Right ventricle myocardium superior (tissue), 1 donor: ENCODE measurements at places on chromosomes 4 and X. TPM values are rescaled to one million over a fixed set of nuclear protein-coding genes. Genes with fewer than 3 reads are reported as not detected.

The SLC26A1 gene
- 0.19 TPM for total RNA-seq

GRCh38 chr4:10087152-10087791, 29.3 kb downstream of the WDR1 start:
- peak; percentile 31 for DNase-seq

GRCh38 chrX:109839694-109840567, 106.9 kb upstream of the ACSL4 start:
- no peak for DNase-seq

- DNase-seq, result no peak
Measured at GRCh38 chr4:127959794-127960193, 5.2 kb downstream of the MFSD8 start.

- peak; percentile 50 for DNase-seq
Measured at GRCh38 chr4:8278421-8279287, 9.1 kb downstream of the HTRA3 start.

The TMEM131L gene
- total RNA-seq, result 13.7 TPM

DNA sequence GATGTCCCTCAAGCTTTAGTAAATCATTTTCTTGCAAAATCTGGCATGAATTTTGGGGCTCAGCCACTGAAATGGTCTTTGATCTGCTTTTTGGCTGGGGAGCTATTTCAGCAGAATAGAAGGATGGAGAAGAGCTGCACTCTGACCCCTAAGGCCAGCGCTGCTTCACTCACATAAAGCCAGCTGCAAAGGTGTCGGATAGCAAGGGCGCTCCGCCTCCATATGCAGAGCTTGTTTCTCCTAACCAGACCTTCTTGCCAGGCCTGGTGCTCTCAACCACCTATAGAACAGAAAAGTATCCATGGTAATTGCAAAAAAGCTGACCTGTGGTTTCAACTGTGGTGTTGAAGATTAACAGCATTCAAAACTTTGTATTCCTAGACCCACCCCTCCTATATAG, 24.1 kb upstream of the COQ2 start:
- no peak for DNase-seq

GRCh38 chr4:6967846-6968340, 58.3 kb downstream of the TBC1D14 start:
- no peak for DNase-seq

The MID1 gene
- total RNA-seq, result 7.3 TPM

The SCML2 gene
- 1.2 TPM for total RNA-seq

The MTTP gene
- total RNA-seq, result 3.3 TPM

The EPHA5 gene
- 0.13 TPM for total RNA-seq

The MAP7D3 gene
- total RNA-seq, result 11.4 TPM

The MAGEB5 gene
- not detected for total RNA-seq

DNA sequence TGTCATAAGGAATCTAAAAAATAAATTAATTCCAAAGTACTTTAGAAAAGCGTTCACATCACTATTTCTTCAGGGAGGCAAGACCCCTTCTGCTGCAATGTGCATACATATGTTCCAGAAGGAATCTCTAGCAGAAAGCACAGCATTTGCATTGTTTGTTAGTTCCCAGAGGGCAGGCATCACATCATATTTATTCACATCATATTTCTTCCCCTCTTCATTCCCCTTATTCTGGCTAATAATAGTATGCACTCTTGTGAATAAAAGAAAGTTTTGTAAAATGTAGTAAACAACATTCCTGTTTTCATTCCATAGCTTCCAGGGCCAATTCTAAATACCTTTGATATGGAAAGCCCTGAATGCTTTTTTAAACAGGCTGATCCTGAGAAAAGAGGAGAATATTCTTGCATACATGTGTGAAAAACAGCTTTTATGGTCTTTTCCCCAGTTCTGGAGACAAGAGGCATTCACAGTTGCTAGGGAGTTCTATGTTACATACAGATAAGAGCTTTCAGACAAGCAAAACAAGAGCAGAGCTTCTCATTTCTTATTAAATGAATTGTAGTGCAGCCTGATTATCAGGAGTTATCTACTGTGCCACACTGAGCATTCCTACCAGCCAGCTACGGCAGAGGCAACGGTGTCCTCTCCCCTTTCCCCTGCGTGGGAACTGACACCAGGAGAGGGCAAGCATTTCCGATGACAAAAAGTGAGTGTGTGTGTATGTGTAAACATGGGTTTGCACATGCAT, 15.2 kb downstream of the GATB start:
- DNase-seq, result no peak

- DNase-seq, result no peak
Measured at GRCh38 chr4:184251670-184251980, 34.0 kb upstream of the ENPP6 start.

The BANK1 gene
- total RNA-seq, result 0.24 TPM
